Stimulated activated CD4-positive, alpha-beta T cell treated with anti-CD3 and anti-CD28 coated beads, Interleukin-2, amount 100 ng/mL, for 48 hours (primary cell): ENCODE measurements at places on chromosomes 7 and 10.

DNA sequence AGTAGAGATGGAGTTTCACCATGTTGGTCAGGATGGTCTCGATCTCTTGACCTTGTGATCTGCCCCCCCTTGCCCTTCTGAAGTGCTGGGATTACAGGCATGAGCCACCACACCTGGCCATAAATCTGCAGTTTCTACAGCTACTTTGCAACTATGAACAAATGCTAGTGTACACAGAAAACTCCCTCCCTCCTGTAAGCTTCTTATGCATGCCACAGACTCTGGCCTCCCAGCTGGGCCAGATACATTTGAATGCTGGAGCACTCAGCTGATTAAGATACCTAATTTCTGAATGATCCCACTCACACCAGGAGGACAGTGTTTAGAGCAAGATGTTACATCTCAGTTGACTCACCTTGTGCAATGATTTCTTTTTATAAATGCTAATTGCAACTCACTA is 486.2 kb downstream of the KCNMA1 start:
- DNase-seq, result no peak

DNA sequence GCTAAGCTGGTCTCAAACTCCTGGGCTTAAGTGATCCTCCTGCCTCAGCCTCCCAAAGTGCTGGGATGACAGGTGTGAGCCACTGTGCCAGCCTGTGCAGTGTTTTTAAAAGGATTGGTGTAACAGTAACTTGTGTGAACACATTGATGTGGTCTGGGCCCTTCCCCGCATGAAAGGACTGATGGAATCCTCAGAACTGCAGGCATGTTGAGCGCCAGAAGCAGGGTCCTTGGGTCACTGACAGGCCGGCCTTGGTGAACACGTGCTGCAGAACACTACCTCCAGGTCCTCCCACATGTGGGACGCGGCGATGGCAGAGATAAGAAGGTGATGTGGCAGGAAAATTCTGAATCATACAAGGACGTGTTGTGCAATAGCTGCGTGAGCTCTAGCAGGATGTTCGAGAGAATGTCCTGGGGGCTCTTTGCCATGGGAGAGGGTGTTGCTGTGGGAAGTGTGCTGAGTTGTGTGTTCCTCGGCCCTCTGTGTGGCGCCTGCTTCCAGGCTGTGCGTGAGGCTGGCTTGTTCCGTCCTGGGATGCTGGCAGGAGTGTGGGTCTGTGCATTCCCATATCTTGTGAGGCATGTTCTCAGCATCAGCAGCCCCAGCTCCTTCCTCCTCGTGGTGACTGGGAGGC is 68.2 kb downstream of the DNAJB6 start:
- peak; percentile 30 for DNase-seq

DNA sequence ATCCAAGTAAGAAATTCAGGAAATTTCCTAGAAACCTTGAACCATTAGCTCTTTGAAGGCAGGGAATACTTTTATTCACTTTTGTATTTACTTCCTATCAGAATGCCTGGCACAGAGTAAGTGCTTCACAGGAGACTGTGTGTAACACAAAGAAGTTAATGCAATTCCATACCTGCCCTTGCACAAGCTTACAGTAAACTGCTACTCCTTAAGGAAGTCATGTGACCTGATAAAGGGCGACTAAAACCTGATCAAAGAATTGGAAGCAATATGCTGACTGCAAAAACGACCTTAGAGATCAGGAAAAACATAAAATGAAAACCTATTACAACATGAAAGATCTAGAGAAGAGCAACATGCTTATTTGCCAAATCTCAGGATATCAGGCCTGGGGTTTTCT is 178.2 kb upstream of the HPS1 start:
- DNase-seq, result no peak

DNA sequence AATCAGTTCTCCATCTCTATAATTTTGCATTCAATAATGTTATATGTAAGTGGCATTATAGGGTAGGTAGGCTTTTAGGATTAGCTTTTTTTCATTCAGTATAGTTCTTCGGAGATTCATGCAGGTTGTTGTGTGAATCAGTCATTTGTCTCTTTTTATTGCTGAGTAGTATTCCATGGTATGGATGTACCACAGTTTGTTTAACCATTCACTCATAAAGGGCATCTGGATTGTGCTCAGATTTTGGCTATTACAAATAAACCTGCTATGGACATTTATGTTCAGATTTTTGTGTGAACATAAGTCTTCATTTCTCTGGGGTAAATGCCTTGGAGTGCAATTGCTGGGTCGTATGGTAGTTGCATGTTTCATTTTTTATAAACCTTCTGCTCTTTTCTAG is 4.4 kb upstream of the OGDHL start:
- DNase-seq, result no peak

GRCh38 chr10:92381543-92381954 is 90.6 kb downstream of the MARCHF5 start:
- no peak for DNase-seq

- no peak for DNase-seq
These were observed 5.2 kb downstream of the COPS6 start for GRCh38 chr7:100093925-100094486.

DNA sequence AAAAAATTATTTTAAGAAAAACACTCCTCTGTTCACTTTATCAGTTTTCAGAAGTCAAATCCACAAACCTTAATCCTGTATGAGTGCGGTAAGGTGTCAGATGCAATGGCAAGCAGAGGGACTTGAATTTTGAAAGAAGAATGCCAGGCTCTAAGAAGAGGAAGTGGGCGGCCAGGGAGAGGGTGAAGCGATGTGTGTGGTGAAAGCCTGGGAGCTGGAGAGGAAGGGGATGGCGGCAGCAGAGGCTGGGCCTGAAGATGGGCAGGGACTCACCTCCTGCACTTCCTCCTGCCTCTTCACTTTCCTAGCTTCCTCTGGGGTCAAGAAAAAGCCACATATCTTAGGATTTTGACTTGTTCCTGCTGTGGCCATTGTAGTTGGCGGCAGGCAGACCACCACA is 609.6 kb downstream of the PARD3 start:
- DNase-seq, result no peak

DNA sequence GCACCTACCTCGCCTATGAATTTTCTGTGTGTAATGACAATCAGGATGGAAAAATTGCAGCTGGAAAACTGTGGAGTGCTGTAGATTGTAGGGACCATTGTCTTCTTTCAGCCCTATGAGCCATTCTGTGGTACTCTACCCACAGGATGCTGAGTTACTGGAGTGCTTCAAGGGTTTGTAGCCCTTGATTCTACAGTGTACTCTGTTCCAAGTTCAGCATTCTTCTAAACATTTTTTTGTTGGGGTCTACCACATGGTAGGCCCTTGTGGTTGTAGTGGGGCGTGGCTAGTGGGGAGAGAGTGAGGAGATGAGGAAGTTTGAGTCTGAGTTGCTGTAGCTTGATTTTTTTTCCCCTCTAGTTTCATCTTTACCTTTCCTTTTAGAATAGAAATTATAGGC is 33.5 kb downstream of the REEP3 start:
- no peak for DNase-seq

DNA sequence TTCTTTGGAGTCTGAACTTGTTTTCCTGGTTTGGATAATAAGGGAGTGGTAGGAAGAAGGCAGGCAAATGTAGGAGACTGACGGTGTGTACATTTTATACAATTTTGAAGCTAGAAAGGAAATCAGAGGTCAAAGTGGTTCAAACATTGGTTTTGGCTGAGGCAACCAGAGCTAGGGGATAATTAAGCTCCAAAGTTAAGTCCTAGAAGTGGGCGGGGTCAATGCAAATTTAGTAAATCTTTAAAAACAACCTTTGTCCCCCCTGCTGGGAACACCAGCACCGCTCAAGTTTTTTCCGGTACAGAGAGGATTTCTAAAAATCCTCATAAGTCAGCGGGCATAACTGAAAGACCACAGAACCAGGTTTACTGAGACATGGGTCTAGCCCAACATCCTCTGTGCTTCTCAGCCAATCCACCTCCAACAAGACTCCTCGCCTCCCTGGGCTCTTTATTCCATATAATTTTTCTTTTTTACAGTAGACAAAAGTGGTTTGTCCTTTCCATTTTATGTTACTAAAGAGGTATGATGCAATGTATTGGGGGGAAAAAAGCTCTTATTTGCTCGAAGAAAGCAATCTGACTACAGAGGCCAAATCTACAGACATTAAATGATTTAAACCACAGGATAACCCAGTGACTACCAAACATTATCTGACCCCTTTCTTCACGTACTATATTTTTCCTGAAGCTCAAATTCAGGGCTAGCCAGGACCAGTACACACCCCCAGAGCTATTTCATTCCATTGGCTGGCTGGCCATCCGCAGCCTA is 1.6 kb downstream of the GLUD1 start:
- no peak for DNase-seq

DNA sequence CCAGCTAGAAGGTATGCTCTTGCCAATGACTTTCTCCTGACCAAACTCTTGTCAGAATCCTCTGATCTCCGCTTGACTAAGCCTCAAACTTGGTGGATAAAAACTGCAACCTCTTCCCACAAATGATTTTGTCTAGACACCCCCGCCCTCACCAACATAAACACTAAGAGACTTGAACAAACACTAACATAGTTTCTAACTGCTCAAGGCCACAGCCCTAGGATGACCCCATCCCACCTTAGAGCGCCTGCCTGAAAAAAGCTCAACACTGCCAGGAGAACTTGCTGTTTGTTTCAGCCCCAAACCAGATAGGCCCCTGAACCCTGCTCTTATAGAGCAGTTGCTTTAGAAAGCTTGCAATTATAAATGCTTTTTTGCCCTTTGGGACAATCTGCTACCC is 71.8 kb downstream of the LRRN3 start:
- DNase-seq, result no peak

- no peak for DNase-seq
These were observed 97.9 kb downstream of the PTEN start for GRCh38 chr10:87961314-87961713.

DNA sequence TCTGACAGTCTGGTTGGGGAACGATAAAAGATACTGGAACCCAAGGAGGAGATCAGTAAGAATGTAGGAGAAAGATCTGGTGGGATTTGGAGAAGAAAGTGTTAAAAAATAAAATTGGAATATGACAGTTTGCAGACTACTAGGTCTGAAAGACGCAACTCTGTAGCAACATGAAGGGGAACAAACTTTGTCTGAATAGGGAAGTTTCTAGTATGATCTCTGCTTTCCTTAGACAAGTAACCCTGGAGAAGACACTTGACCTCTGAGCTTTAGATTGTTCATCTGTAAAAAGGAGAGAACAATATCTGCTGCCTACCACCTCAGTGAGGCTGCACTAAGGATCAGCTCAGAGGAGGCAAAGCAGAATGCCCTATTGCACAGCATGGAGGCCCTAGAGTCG is 3.0 kb upstream of the PRSS1 start:
- no peak for DNase-seq

- no peak for DNase-seq
These were observed 5.7 kb upstream of the TAS2R40 start for GRCh38 chr7:143216151-143216550.

- DNase-seq, result no peak
These were observed 4.2 kb downstream of the CTBP2 start for GRCh38 chr10:125156196-125156595.

- DNase-seq, result no peak
These were observed 8.9 kb downstream of the GRID1 start for GRCh38 chr10:86357676-86358075.

- no peak for DNase-seq
These were observed 52.7 kb downstream of the HTR5A start for GRCh38 chr7:155122831-155123230.

- DNase-seq, result no peak
These were observed 238.5 kb downstream of the ADARB2 start for GRCh38 chr10:1498746-1499358.

DNA sequence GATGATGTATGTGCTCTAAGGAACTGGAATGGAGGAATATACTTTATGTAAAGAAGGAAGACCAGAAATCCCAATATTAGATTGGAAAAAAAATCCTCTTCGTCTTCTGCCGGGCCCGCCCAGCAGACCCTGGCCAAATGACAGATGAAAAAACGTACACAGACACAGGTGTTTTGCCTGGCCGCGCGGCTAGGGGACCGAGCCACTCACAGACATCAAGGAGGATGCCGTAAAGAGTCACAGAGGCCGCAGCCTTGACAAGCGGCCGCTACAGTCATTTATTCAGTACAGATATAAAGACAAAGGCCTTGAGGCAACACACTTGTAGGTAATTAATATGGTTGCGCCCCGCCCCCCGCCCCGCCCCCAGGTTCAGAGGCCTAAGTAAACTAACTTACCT is 594.1 kb downstream of the GRM8 start:
- DNase-seq, result no peak

- no peak for DNase-seq
These were observed 247.1 kb upstream of the GALNT17 start for GRCh38 chr7:70884809-70885208.

- DNase-seq, result no peak
These were observed 252.7 kb downstream of the NEBL start for GRCh38 chr10:20644421-20644820.

DNA sequence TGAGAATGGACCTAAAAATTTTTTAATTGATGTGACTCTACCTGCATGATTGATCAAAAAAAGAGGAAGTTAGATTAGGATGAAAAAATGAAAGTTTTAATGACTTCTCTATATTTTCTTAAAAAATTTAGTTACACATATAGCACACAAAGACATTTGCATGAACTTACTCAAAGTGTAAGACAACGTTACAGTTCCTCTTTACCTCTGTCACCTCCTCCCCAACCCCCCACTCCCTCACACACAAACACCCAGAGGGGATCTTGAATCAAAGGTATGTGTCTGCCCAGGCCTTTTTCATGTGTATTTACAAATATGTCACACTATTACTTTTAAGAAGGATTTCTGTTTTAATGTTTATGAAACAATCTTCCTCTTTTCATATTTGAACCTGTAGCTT is 20.6 kb upstream of the CDCA7L start:
- no peak for DNase-seq

DNA sequence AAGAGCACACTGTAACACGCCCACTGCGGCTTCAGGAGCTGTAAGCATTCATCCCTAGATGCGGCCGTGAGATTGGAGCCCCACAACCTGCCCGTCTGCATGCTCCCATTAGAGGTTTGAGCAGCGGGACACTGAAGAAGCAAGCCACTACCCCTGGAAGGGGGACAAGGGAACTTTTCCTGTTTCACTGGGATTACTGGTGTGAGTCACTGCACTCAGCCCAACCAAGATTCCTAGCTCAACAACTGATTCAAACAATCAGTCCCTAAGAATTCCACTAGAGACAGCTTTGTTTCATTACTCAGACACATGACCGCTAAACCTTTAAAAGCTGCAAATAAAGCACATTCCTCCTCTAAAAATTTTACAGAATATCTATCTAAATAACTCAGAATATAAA is 69.8 kb downstream of the ORC5 start:
- no peak for DNase-seq

GRCh38 chr10:43574001-43574892 is at the start of gene ZNF239:
Gene ZNF239 (minus strand): TSS chr10:43574616. CDS start chr10:43558079, 16,537 bp downstream.
- DNase-seq, result peak; percentile 70

DNA sequence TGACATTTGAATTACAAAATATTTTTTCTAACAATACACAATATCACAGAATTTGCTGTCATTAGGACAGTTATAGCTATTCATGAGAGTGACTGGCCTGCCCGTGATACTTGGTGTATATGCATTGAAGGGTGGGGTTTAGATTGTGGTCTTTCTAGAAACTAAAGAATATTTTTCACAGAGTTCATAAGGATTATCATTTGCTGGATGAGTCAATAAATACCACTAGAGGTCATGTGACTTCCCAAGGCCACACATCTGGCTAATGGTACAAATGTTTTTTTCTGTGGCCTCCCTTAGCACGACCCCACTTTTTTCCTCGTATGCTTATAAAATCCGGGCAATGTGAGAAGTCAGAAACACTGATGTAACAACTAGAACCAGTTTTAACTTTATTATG is 5.2 kb downstream of the OPTN start:
- no peak for DNase-seq
